ENCODE measurements at places on chromosomes 5 and 9.
A peak's percentile ranks its signal among the peaks of the same experiment; 100 is the strongest.

DNA sequence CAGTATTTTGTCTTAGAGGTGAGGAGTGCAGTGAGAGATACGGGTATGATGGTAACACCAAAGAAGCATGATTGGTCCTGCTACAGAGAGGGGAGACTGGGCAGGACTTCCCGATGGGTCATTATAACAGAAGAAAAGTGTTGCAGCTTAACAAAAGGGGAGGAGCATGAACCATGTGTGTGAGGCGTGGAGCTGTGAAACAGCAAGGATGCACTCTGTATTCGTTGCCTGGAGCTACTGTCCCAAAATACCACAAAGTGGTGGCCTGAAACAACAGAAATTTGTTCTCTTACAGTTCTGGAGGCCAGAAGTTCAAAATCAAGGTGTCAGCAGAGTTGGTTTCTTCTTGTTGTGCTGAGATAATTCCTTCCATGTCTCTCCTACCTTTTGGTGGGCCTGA, 59.4 kb upstream of the GRHPR start:
- no peak for DNase-seq

DNA sequence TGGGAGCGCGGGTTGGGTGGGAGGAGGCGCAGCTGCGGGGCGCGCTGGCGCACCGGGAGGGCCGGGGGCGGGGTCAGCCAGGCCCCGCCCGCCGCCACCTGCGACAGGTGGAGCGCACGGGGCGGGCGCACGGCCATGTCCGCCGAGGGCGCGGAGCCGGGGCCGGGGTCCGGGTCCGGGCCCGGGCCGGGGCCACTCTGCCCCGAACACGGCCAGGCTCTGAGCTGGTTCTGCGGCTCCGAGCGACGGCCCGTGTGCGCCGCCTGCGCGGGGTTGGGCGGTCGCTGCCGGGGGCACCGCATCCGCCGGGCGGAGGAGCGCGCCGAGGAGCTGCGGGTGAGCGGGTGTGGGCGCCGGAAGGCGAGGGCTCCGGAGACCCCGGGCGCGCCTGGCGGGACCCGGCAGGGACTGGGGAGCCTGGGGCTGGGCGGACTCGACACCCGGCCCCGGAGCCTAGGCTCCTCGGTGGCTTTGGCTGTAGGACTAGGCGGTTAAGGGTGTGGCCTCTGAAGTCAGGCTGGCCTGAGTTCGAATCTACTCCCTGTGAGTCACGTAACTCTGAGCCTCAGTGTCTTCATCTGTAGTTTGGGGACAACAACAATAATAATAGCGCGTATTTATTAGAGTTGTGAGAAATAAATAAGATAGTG, at the start of gene BSPRY:
TSS of gene BSPRY (plus strand) at position 97 of the 650 bp plus-strand sequence. CDS start at position 136, 39 bp downstream.
- DNase-seq: no peak

- no peak for DNase-seq
These were observed 40.8 kb downstream of the NAIF1 start for GRCh38 chr9:128026255-128026772.

- DNase-seq: peak; percentile 11
These were observed 304.1 kb downstream of the MAT2B start for GRCh38 chr5:163809473-163809872.

DNA sequence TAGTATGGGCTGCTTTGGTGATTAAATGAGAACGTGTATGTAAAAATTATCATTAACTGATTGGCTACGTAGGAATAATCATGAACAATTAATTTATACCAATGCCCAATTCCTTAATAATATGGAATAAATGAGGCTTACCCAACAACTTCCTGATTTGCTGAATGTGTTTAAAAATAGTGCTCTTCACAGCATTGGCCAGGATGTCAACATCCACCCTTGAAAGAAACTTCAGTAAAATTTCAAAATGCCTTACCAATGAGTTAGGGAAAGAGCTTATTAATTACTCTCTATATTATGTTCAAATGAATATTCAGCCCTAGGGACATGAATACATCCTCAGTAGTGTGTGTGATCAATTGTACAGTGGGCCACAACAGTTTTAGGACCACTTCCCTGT, 401.4 kb downstream of the PSAT1 start:
- DNase-seq: no peak

DNA sequence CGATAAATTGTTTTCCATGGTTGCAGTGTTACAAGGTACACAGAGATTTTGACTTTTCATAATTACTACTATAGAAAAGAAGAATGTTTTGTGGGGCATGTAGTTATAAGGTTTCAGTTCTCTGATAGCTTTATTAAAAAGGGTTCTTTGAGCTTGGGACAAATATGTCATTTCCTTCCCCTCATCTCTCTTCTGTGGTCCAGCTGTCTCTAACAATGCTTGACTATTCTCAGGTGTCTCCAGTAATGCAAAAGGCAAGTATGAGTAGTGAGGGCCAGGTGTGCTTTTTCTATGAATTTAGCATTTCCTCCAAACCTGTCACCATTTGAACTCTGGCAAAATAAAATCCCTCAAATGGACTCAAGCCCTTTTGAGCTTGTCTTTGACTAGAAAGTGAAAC, 84.3 kb downstream of the SLF1 start:
- DNase-seq: no peak

GRCh38 chr5:150411245-150411979, 1.3 kb downstream of the CD74 start:
- DNase-seq: peak; percentile 44

DNA sequence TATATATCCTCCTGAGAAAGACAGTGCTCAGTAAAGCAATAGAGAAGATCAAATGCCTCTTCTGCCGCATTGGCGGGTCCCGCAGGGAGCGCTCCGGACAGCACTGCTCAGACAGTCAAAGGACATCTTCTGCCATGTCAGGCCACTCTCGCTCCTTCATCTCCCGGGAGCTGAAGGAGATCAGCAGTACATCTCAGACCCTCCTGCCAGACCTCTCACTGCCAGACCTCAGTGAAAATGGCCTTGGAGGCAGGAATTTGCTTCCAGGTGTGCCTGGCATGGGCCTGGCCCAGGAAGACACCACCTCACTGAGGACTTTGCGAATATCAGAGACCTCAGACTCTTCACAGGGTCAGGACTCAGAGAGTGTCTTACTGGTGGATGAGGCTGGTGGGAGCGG, 12.2 kb downstream of the PTGER4 start:
- DNase-seq: no peak
